Fibroblast of skin of scalp (primary cell): ENCODE measurements at places on chromosomes 11 and 22.
A peak's percentile ranks its signal among the peaks of the same experiment; 100 is the strongest.

- DNase-seq = no peak
Measured at GRCh38 chr11:120494595-120494994, 17.0 kb upstream of the GRIK4 start.

DNA sequence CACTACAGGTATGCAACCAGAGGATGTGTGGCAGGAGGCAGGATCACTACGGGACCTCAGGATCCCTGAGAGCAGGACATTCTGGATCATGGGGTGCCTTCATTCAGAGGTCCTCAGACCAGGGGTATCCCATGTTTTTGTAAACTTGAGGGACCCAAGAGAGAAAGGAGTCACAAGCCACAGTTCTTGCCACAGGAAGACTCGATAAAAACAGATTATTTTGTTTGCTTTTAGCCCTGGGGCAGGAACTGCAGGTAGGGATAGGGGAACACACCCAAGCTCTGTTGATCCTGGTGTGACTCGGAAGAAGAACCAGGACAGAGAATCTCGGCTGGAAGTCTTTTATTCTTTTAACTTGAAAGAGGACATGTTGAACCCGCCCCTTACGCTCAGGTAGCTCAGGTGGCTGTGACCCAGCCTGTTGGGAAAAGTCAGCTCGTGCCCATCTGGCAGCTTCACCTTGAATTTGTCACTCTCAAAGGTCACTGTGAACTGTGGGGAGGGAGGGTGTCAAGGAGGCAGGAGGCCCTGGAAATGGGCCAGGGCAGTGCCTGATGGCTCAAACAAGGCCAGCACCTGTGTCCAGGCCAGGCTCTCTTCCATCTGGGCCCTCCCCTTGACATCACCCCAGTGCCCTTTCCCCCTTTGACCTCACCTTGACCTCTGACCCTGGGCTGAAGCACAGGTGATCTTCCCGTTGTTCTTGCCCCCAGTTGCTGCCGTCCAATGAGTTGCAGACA lies 9.8 kb downstream of the LGALS2 start:
- DNase-seq = no peak

GRCh38 chr22:20809538-20810185 lies 35.7 kb downstream of the SERPIND1 start:
- DNase-seq = no peak

DNA sequence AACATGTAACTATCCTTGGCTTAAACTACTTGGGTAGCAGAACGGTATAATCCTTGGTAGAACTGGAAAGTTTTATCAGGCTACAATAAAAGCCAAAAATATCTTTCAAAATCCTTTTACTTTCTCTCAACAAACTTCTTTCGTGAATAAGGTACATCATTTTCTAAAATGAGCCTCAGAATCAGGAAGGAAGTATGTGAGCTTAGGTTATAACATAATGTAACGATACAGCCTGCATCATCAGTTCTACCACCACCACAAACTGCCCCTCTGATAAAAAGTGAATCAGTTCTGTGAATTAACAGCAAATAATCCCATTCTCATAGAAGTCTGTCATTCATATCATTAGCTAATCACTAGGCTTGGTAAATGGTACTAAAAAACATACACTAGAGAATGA lies 244.3 kb downstream of the SBF2 start:
- DNase-seq = no peak

DNA sequence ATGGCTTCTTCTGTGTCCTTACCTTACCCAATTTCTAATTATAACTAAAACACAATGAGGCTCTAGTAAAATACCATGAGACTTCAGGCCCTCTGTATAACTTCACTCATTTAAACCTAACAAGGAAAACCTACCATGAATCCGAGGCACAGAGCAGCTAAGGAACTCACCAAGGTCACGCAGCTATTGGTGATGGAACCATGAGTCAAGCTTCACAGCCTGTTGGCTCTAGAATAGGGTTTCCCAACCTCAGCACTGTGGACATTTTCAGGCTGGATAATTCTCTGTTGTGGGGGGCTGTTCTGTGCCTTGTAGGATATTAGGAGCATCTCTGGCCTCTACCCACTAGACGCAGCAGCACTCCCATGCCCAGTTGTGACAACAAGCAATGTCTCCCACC lies 75.7 kb downstream of the TIMP3 start:
- DNase-seq = no peak

- peak; percentile 43 for DNase-seq
Measured at GRCh38 chr11:87493516-87493915, 455.8 kb downstream of the TMEM135 start.

DNA sequence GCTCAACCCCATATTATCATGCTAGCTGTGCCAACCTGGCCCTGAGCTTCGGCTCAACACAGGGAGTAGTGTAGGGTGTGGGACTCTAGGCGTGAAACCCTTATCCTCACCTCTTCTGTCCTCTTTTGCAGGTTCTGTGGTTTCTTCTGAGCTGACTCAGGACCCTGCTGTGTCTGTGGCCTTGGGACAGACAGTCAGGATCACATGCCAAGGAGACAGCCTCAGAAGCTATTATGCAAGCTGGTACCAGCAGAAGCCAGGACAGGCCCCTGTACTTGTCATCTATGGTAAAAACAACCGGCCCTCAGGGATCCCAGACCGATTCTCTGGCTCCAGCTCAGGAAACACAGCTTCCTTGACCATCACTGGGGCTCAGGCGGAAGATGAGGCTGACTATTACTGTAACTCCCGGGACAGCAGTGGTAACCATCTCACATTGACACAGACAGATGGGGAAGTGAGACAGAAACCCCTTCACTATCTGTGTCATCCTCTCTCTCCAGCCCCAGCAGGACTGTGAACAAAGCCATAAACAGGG lies 76.4 kb downstream of the GGTLC2 start:
- no peak for DNase-seq

DNA sequence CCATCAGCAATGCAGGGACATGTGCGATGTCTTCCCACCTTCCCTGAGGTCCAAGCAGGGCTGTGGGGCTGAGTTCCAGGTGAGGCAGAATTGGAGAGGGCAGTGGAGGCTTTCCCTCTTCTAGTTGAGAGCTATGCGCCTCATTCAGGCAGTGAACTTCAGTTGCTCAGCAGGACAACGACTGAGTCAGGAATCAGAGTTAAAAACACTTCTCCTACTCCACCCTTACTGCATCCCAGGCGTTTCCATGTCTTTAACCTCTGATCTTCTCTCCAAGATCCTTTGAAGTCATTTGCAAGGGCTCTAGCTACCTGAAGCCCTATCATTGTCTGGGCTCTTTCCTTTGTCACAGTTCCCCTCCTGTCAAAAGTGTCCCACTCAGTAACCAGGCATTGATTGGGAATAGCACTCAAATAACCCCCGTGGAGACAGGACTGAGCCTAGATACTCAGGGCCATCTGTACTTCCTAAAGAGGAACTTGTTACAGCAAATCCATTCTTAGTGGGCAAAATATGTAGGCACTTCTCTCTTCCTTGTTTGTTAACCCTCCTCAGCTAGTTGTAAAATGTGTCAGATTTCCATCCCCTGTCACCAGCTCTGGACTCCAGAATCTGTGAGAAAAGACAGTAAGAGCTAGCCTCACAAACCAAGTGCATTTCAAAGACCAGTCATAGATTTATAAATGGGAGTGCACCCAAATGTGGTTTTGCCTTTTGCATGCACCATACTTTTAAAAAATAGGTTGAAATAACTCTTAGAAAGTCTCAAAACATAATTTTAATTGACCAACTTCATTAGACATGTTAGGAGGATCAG lies 72.5 kb upstream of the MYO18B start:
- DNase-seq = no peak

DNA sequence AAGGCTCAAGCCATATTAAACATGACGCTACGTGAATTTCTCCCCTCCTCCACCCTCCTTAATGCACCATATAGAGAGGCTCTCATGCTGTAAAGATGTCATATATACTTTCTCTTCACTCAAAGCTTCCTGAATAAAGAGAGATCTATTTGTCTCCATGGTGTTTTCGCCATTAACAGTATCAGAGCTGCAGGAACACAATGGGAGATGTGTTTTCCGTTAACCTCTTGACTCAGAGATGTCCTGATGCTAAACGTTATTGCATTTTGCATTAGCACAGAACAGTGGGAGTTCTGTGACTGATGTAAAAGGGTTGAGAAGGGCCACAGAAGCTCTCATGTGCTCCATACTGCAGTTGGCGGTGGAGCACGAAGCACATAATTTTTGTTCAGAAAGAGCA lies 25.7 kb upstream of the BLID start:
- DNase-seq = no peak

DNA sequence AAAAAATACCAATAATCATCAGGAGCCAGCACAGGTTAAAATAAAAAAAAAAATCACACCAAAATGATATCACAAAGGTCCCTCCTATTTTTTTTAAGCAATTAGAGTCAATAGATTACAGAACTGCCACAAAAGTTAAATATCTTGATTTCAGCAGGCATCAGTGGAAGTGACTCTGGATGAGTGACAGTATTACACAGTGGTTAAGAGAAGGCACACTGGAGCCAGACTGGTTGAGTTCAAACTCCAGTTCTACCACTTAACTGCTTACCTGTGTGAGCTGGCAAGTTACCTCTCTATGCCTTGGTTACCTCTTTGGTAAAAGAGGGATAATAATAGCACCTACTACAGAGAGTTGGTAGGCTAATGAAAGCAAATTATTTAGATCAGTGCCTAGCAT lies 148.5 kb downstream of the ATG16L2 start:
- no peak for DNase-seq

- no peak for DNase-seq
Measured at GRCh38 chr22:43928468-43928867, 4.9 kb downstream of the PNPLA3 start.

DNA sequence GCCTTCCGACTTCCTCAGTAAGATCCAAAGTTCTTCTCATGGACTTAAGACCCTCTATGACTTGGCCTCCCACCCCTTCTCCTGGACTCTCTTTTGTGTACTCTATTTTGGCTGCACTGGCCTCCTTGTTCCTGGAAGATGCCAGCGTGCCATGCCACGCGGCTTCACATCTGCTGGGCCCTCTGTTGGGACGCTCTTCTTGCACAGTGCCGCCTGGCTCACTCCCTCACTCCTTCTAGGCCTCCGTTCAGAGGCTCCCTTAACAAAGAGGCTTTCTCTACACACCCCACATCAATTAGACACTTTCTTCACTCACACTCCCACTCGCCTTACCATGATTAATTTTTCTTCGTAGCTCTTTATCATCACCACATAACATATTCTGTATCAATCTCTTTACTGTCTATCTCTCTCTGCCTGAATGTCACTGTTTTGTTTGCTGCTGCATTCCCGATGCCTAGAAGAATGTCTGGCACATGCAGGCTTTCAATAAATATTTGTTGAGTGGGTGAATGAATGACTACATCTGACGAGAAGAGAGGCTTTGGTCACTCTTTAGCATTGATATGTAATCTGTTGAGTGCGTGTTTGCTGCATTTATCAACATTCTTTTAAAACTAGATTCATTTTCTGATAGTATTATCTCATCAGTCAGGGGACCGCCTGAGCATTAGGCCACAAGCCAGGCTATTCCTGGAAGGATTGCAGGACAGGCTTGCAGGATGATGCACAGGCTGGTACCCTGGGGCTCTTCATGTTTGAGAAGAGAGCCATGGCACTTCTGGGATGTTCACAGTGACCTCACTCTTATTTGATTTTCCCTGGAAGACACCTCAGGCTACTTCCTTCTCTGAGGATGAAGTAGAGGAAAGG lies 60.6 kb upstream of the AMPD3 start:
- DNase-seq = peak; percentile 45

DNA sequence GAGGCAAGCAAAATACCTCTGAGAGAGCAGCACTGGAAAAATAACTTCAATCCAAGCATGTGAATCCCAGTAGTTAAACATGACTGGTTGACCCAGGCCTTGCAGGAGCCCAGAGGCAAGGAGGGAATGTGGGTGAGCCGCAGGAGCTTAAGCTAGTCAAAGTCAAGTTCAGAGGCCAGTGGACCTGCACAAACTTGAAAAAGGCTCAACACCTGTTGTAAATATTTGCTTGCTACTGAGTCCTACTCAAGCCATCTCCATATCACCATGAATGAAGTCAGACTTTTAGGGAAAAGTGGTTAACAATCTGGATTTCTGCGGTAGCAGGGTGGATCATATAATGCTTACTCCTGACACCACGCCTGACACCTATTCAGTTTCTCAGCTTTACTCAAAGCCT lies 4.8 kb upstream of the CAT start:
- DNase-seq = no peak

DNA sequence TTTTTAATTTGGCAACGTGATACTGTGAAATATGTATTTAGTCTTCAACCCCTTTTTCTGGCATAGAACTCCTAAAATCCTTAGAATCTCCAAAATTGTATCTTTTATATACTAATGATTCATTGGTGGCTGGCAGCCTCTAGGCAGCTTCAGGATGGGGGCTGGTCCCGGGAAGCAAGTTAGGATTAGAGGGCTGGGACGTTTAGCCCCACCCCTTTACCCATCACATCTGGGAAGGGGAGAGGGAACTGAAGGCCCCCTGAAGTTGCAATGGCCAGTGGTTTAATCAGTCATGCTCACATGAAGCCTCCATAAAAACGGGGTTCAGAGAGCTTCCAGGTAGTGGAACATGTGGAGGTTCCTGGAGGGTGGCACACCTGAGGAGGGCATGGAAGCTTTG lies 7.1 kb downstream of the IL17RA start:
- DNase-seq = no peak

- DNase-seq = peak; percentile 31
Measured at GRCh38 chr11:11807811-11808782, 33.7 kb upstream of the USP47 start.

DNA sequence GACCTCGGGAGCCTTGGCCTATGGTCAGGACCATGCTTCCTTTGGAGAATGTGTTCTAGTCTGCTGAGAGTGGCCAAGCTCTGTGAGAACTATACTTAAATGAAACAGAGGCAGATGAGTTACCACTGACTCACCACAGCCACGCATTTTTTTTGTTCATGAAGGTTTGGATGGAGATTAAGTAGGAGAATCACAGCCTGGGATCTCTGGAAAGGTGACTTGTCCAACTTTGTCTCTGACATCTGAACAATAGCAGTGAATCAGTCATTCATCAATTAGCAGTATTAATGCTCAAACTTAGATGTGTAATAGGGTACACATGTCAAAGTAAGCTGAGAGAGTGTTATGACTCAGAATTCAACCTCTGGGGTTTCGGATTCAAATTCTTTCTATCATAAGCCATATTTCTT lies 100.7 kb upstream of the ANO3 start:
- peak; percentile 65 for DNase-seq

- DNase-seq = no peak
Measured at GRCh38 chr22:23200898-23201297, 20.6 kb downstream of the BCR start.

- DNase-seq = no peak
Measured at GRCh38 chr11:84552791-84553190, 1074.4 kb downstream of the DLG2 start.
